Right atrium auricular region (tissue), 2 donors: ENCODE measurements at places on chromosomes 7 and 10. TPM values are rescaled to one million over a fixed set of nuclear protein-coding genes. Genes with fewer than 3 reads are reported as not detected.

PTN gene
- total RNA-seq: 26.2 TPM

ACTR3C gene
- 4.1 TPM for total RNA-seq

NUTM2A gene
- 2.3 TPM for total RNA-seq

ITIH5 gene
- total RNA-seq: 7.3 TPM

GRCh38 chr7:16430133-16430532, 8.8 kb upstream of the CRPPA start:
- H3K4me1 ChIP-seq: no peaks in the 10 kb centered on the region
- no peak for DNase-seq
- no peaks in the 10 kb centered on the region for H3K36me3 ChIP-seq
- H3K4me3 ChIP-seq: no peak overlapping the region

TNS3 gene
- 44.4 TPM for total RNA-seq

- DNase-seq: no peak
- no peak overlapping the region for H3K4me3 ChIP-seq
- no peaks in the 10 kb centered on the region for H3K27me3 ChIP-seq
- no peaks in the 10 kb centered on the region for H3K4me1 ChIP-seq
Observed at GRCh38 chr7:134784251-134785049, 5.0 kb downstream of the CALD1 start.

GRCh38 chr7:116446212-116446855, 53.2 kb upstream of the CAV2 start:
- peaks cover 30% of the 10 kb centered on the region for H3K4me1 ChIP-seq
- no peaks in the 10 kb centered on the region for H3K36me3 ChIP-seq
- no peak overlapping the region for H3K4me3 ChIP-seq
- DNase-seq: no peak

HMX3 gene
- total RNA-seq: not detected

DNA sequence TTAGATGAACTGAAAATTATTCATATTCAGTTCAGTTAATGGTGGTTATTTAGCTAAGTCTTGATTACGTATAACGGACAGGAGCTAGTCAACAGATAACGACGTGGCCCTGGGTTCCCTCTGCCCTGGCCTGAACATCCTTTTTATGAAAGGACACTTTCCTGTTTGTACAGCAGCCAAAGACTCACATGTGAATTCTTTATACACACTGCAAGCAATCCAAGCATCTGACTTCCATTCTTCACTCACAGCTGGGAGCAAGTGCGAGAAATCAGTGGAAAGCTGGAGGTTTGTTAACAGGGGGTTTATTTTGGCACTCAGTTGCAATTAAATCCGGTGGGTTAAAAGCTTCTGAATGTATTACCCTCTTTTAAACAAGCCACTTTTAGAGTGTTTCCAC, 148.1 kb upstream of the GDF10 start:
- H3K4me3 ChIP-seq: no peak overlapping the region
- no peaks in the 10 kb centered on the region for H3K36me3 ChIP-seq
- no peak overlapping the region for H3K27ac ChIP-seq
- no peak for DNase-seq
- no peaks in the 10 kb centered on the region for H3K4me1 ChIP-seq
- H3K27me3 ChIP-seq: no peaks in the 10 kb centered on the region

USP54 gene
- 22.3 TPM for total RNA-seq
